ENCODE measurements at places on chromosomes 2 and 18. TPM values are rescaled to one million over a fixed set of nuclear protein-coding genes. Genes with fewer than 3 reads are reported as not detected.

The KCNG2 gene
- total RNA-seq = 0.12 TPM

The EFR3B gene
- 3.0 TPM for total RNA-seq

The GPBAR1 gene
- not detected for total RNA-seq

The MYO5B gene
- 0.53 TPM for total RNA-seq

The ANKRD30B gene
- 0.23 TPM for total RNA-seq

The FAM161A gene
- total RNA-seq = 1.9 TPM

The SERPINB12 gene
- total RNA-seq = not detected

The ALPI gene
- not detected for total RNA-seq

The CYP26B1 gene
- total RNA-seq = 2.9 TPM

The COX5B gene
- total RNA-seq = 444 TPM

The VWC2L gene
- total RNA-seq = not detected

The POTEJ gene
- total RNA-seq = not detected

The IL37 gene
- total RNA-seq = not detected

The STARD6 gene
- total RNA-seq = not detected

The SPP2 gene
- not detected for total RNA-seq

The CRACDL gene
- not detected for total RNA-seq

The GKN2 gene
- total RNA-seq = not detected

The FAM237A gene
- not detected for total RNA-seq

The GPR17 gene
- total RNA-seq = not detected

The GCG gene
- total RNA-seq = not detected

The ARHGEF4 gene
- 0.90 TPM for total RNA-seq

The UGT1A4 gene
- total RNA-seq = not detected

The SH2D6 gene
- not detected for total RNA-seq

The MCEE gene
- 17.7 TPM for total RNA-seq

The C1QL2 gene
- total RNA-seq = not detected

The CRYGD gene
- total RNA-seq = not detected

The AQP12B gene
- not detected for total RNA-seq

The LONRF2 gene
- not detected for total RNA-seq

The RIT2 gene
- total RNA-seq = not detected

The SNX17 gene
- total RNA-seq = 134 TPM

The PTCD3 gene
- total RNA-seq = 65.5 TPM

The PROKR1 gene
- not detected for total RNA-seq

The MTX2 gene
- total RNA-seq = 15.2 TPM

The HOXD13 gene
- total RNA-seq = not detected

The CCBE1 gene
- 31.9 TPM for total RNA-seq

The TLX2 gene
- total RNA-seq = not detected

The SPHKAP gene
- not detected for total RNA-seq

The CAPN14 gene
- 0.12 TPM for total RNA-seq

The RAX gene
- not detected for total RNA-seq

The CNGA3 gene
- under 0.01 TPM for total RNA-seq

The M1AP gene
- not detected for total RNA-seq

The TANK gene
- total RNA-seq = 60.3 TPM

The COLEC11 gene
- total RNA-seq = 1.1 TPM

The ACADL gene
- total RNA-seq = 0.83 TPM

The HOXD11 gene
- total RNA-seq = not detected

The PDE11A gene
- not detected for total RNA-seq

The CD8B gene
- not detected for total RNA-seq

The SPATA3 gene
- total RNA-seq = not detected

All from smooth muscle cell of the coronary artery (primary cell).